T-cell (primary cell): ENCODE measurements at places on chromosomes 2 and 18.
A peak's percentile ranks its signal among the peaks of the same experiment; 100 is the strongest.

- no peak for DNase-seq
These were observed 2.7 kb downstream of the ABHD1 start for GRCh38 chr2:27126252-27126710.

DNA sequence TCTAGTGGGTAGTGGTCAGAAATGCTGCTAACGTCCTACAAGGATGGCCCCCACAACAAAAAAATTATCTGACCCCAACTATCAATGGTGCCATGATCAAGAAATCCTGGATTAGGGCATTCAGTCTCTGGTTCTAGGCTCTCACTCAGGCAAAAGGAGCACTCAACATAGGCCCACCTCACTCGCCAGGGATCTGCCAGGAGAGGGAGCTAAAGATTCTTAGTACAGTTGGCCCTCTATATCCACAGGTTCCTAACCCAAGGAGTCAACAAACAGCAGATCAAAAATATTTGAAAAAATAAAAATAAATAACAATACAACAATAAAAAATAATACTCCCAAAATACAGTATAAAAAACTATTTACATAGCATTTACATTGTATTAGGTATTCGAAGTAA is 10.0 kb downstream of the SLC4A5 start:
- DNase-seq: no peak

- DNase-seq: peak; percentile 9
These were observed 12.2 kb downstream of the PLB1 start for GRCh38 chr2:28507796-28508764.

DNA sequence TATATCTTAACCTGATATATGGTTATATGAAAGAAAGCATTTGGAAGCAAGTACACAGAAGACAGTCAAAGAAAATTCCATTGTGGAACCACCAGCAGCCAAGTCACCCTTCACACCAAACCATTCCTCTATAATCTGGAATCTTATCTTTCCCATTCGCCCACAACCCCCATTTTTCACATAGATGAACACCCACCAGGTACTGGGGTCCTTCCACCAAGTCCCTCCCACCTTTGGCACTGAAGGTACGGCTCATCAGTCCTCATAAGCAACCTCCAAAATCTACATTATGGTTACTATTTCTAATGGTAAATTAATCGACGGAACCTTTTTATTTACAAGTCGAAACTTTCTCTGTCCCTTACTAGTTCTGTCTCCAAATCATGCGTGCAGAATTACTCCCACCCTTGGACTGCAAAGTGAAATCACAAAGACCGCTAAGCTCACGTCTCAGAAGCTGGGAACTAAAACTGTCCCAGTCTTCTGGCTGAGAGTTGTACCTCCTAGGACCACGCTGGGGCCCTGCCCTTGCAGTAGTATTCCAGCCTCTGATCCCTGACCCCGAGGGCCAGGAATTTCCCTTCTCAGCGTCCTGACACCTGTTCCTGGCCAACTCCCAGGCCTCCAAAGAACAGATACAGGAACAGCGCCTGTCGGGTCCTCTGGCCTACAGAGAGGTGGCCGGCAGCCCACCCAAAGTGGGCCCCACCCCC is 702 bp downstream of the OLA1 start:
- DNase-seq: peak; percentile 2

GRCh38 chr2:85846411-85846810 is 42.4 kb downstream of the ST3GAL5 start:
- DNase-seq: no peak

DNA sequence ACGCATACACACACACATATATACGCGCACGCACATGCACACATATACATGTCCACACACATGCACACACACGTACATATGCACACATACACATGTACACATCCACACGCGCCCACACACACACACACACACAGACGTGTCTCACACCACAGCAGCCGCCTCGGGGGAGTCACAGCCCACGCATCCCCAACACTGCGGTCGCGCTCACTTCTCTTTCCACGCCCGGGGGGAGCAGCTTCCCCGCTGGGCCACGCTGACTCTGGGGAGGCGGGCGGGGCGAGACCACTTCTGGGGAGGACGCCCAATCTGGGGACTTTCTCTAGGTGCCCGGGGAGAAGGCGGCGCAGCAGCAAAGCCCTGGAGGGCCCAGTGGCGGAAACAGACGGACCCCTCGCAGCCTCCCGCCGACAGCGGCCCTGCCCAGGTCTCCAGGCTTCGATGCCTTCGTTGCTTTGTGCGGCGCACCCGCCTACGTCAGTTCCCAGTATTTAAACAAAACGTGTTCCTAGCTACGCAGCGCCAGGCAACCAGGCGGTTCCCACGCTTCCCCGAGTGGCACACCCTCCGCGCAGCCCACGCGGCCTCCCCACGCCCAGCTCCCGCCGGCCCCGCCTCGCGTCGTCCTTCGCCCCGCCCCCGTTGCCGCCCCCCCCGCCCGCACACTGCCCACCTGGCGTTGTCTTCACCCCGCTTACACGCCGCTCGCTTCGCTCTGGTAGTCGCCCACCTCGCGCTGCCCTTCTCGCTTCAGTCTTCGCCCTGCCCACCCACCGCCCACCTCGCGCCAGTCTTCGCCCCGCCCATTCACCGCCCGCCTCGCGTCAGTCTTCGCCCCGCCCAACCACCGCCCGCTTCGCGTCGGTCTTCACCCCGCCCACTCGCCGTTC is 810 bp upstream of the RBFA start:
- DNase-seq: no peak

- no peak for DNase-seq
These were observed 46.9 kb upstream of the CD28 start for GRCh38 chr2:203659331-203660049.

DNA sequence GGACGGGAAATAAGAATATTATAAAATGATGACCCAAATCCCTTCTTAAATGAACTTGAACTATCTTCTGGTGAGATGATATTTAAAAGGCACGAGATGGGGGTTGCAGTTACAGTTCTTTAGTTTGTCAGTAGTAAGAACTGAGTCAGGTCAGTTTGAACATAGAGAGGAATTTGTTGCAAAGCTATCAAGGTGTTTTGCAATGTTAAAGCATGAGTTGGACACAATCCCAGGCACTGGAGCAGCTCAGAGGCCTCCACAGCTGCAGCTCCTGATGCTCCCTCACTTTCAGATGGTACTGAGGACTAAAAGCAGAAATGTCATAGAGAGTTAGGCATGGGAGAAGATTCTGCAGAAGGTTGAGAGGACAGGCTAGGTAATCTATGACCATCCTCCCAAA is 236.0 kb downstream of the BCL2 start:
- no peak for DNase-seq

DNA sequence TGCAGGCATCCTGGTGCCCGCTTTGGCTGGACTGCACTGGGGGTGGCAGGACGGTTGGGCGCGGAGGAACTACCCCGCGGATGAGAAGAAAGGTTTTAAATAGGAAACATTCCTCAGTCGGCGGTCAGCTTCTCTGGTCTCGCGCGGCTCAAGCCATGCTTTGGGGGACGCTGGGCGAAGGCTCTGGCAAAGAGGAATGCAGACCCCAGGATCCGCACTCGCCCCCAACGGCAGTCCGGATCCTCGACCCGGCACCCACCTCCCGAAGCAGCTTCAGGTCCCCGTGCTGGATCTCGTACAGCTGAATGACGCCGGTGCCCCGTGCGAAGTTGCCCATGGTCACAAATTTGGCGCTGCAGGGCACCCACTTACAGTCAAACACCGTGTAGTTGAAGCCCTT is 686 bp upstream of the PNO1 start:
- DNase-seq: no peak

GRCh38 chr18:25145731-25146511 is 206.0 kb downstream of the ZNF521 start:
- no peak for DNase-seq

- DNase-seq: no peak
These were observed 11.6 kb downstream of the TRAF3IP1 start for GRCh38 chr2:238331916-238332315.

- no peak for DNase-seq
These were observed 142.7 kb downstream of the DYSF start for GRCh38 chr2:71596011-71596410.

GRCh38 chr2:159009940-159010339 is 41.5 kb downstream of the TANC1 start:
- DNase-seq: no peak

DNA sequence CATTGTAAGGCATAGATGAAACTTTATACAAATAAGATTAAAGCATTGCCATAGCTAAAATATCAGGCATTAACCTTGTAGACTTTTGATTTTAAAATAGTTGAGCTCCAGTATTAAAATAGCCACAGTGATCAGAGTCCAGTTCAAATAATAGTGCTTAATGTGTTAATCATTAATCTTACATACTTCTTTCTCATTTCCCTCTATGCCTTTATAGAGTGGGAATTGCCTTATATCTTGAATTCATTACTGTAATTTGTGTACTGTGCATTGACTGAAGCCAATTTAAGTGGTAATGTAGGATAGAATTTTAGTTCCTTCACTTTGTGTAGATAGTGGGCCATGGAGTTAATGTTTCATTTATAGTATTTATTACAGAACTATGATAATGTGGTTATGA is 549.2 kb upstream of the VWC2L start:
- DNase-seq: no peak

DNA sequence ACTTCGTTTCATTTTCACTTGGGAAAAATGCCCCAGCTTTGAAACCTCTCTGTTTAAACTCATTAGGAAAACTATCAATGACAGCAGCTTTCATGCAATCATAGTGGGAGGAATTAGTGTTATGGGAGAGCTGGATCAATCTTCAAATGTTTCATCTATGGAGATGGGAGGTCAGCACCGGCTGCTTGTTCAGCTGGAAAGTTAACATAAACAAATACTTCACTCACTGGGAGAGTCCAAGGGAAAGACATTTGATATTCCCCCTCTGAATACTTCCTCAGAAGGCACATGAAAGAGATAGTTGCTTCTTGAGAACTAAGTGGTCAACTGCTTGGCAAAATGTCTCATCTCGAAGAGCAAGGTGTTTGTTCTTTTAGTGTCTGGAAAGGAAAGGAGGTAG is 7.3 kb downstream of the LYPD1 start:
- DNase-seq: no peak

GRCh38 chr2:138536302-138536701 is 34.7 kb downstream of the SPOPL start:
- no peak for DNase-seq

- DNase-seq: no peak
These were observed 348.6 kb upstream of the ID2 start for GRCh38 chr2:8333177-8333831.

DNA sequence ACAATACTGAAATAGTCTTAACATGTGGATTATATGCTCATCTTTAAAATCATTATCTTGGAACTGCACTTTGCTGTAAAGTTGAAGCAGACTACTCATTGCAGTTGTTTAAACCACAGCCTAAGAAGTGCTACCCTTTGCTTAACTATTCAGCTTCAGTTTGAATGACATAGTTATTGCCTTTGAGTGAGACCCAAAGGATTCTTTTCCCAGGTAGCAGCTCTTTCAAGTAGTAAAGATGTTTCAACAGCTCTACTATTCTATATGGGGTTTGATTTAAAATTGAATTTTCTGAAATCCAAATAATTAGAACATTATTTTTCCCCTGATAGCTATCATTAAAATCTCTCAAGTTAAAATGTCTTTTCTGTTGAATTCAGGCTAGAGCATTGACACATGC is 1.1 kb downstream of the SCG2 start:
- no peak for DNase-seq

DNA sequence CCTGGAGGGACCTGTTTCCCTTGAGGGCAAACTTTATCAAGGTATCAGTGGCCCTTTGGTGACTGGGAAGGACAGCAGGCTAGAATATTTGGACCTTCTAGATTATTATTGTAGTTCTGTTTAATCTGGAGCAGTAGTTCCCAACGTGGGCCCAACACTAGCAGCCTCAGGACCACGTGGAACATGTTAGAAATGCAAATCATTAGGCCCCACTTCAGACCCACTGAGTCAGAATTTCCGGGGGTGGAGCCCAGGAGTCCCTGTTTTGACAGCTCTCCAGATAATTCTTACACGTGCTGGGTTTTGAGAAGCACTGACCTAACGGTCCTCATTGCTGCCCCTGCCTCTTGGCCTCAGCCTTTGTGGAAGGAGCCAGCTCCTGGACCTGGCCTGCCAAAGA is 25.5 kb upstream of the DYNC2LI1 start:
- no peak for DNase-seq

GRCh38 chr2:196088203-196088602 is 19.6 kb upstream of the DNAH7 start:
- no peak for DNase-seq

- DNase-seq: no peak
These were observed 11.9 kb downstream of the TWIST2 start for GRCh38 chr2:238859636-238860347.

- DNase-seq: no peak
These were observed 94.0 kb upstream of the LYPD6 start for GRCh38 chr2:149236410-149236809.

DNA sequence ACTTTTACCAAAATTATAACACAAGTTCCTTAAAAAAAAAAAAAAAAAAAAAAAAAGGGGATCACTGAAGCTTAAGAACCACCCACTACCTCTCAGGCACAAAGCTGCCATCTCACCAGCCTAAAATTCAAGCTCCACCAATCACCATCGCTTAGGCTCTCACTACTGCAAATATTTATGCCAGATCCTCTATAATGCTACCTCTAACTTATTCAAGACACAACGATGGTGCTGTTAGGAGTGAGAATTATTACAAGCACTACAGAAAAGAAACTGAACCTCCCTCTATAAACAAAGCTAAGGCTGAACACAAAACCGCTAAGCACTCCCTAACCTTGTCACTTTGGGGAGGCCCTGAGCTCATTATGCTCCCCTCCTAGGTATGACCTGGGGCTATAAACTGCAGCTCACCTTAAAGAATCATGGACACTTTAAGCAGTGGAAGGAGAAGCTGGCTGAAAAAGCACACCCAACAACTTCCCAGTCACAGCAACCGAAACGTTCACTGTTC is 3.6 kb downstream of the FZD5 start:
- no peak for DNase-seq

DNA sequence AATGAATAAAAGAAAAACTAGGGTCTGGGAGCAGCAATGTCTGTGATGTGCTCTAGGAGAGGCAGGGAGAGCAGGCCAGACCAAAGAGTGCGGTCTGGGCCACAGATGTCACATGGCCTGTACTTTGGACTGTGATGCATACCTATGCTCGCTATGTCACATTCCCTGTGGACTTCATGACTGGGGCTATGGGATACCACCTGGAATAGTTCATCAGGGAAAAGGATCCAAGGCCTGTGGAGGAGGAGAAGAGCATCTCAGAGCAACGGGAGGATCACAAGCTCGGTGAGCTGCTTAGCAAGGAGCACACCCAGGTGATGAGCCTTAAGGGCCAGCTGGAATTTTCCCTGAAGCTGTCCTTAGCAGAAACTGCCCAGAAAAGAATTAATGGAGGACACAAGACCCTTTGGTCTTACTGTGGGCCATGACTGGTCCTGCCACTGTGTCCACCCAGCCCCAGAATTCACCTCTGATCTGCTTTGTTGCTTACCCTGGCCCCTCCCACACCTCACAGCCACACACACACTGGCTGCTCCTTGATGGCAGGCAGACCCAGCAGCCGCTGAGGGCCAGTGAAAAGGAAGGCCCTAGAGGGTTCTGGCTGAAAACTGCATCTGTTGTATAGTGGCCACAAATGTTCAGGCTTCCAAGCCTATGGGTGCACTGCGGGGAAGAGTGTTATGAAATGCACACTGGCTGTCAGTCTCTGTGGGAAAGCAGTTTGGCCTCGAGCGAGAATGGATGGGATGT is 25.3 kb upstream of the GCC2 start:
- DNase-seq: no peak
